Activated CD8-positive, alpha-beta memory T cell treated with anti-CD3 and anti-CD28 coated beads, Interleukin-2, amount 10 ng/mL, durations not matched to agents 7 days and 5 days (primary cell): ENCODE measurements at places on chromosomes 16 and 17.

- H3K4me3 ChIP-seq = no peak overlapping the region
- H3K27me3 ChIP-seq = no peaks in the 10 kb centered on the region
- H3K4me1 ChIP-seq = peaks cover 36% of the 10 kb centered on the region
- DNase-seq = no peak
Observed at GRCh38 chr17:74217037-74217730, 3.8 kb downstream of the TTYH2 start.

GRCh38 chr17:21089933-21090901 lies 36.5 kb upstream of the DHRS7B start:
- H3K27me3 ChIP-seq = no peaks in the 10 kb centered on the region
- no peak for DNase-seq
- H3K36me3 ChIP-seq = no peaks in the 10 kb centered on the region

DNA sequence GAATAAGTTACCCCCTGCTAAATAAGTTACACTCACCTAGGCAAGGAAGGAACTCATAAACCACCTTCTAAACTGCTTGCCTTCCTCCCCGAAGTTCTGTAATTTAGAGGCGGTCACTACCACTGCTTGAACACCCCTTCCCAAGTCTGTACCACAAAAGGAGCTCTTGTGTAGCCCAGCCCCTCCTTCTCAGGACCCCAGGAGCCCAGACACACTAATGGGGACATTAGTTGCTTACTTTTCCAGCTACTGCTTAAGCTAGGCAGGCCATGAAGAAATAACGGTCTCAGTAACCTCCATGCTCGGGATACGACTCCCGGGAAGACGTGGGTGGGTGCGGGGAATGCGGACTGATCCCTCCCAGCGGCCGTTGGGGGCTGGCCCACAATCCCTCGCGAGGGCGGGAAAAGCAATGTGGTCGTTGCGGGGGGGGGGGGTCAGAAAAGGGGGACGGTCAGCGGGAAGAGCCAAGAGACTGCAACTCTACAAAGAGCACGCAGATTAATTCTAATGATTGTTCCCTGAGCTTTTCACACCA lies at the start of gene TEX14:
TEX14 (minus strand) TSS at position 345 of the 538 bp plus-strand sequence. CDS start 40,044 bp downstream, outside the sequence.
- peaks cover 34% of the 10 kb centered on the region for H3K4me1 ChIP-seq
- H3K27me3 ChIP-seq = no peaks in the 10 kb centered on the region
- H3K36me3 ChIP-seq = peaks cover 23% of the 10 kb centered on the region
- DNase-seq = no peak
- peak within 1 kb of the TSS; percentile 99 for H3K4me3 ChIP-seq

DNA sequence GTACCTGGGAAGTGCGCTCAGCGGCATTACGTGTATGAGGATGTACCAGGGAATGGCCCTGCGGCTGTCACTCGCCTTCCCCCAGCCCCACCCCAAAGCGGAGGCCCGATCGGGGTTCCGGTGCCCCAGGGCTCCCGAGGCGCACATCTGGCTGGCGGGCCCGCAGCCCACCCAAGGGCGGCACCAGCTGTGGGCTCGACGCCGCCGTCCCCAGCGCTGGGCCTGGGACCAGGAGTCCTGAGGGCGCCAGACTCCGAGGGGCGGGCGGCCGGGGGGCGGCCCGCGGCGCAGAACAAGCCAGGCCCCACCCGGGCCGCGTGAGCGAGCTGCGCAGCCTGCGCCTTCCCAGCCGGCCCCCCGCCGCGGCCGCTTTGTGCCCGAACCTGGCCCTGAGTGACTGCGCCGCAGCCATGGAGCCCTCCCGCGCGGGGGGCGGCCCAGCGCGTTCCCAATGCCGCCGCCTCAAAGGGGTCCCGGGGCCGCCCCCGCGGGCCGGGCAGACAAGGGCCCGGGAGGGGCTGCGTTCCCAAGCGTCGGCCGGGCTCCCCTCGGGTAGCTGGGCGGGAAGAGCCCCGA lies 17.4 kb downstream of the ZNF423 start:
- DNase-seq = no peak
- no peaks in the 10 kb centered on the region for H3K36me3 ChIP-seq
- no peaks in the 10 kb centered on the region for H3K4me1 ChIP-seq
- no peak overlapping the region for H3K27ac ChIP-seq
- no peak overlapping the region for H3K4me3 ChIP-seq

DNA sequence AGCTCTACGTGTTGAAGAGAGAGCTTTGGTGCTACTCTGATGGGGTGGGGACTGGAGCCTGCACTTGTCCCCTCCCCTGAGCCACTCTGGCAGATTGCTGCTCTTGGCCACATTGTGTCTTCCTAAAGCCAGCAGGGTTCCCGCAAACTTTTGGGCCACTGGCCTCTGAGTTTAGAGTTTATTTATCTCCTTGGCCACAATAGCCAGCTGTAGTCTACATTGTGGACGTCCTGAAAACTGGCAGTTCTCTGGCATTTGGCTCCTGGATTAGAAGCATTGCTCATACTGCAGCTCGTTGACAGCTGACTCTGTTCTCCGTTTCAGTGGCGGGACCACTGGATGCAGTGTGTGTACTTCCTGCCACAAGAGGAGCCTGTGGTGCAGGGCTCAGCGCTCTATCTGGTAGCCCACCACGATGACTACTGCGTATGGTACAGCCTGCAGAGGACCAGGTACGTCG lies 34.6 kb downstream of the PRMT7 start:
- peak; percentile 87 for DNase-seq
- peak overlapping the region; percentile 67 for H3K27ac ChIP-seq
- peak overlapping the region; percentile 17 for H3K4me3 ChIP-seq
- H3K27me3 ChIP-seq = no peaks in the 10 kb centered on the region
- H3K4me1 ChIP-seq = peaks cover 31% of the 10 kb centered on the region

DNA sequence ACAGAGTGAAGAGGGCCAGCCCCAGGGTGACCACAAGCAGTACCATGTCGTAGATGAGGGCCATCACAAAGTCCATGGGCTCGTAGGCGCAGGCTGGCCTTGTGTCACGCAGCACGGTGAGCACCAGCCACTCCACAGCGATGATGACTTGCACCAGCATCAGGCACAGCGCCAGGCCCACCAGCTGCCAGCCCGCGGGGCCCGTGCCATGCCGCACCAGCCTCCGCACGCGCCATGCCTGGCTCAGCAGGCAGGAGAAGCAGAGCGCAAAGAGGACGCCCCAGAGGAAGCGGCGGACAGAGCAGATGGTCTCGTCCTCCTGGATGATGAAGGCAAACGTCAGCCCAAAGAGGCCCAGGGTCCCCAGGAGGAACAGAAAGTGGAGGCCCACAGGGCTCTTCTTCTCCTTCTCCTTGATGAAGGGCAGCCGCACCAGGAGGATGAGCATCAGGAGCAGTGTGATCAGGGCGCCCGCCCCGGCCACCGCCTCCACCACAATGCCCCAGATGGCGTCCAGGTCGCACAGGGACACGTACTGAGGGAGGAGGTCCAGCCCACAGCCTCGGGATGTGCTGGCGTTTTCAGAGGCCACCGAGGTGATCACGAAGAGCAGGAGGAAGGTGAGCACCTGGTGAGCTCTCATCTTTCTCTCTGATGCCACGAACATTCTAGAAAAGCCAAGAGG lies 12.3 kb downstream of the GPRC5B start:
- H3K36me3 ChIP-seq = no peaks in the 10 kb centered on the region
- H3K27me3 ChIP-seq = peaks cover 11% of the 10 kb centered on the region

- no peaks in the 10 kb centered on the region for H3K36me3 ChIP-seq
- no peak overlapping the region for H3K27ac ChIP-seq
- no peak overlapping the region for H3K4me3 ChIP-seq
- no peak for DNase-seq
- peaks cover 2% of the 10 kb centered on the region for H3K27me3 ChIP-seq
Observed at GRCh38 chr16:26391833-26392232, 674.9 kb upstream of the C16orf82 start.

DNA sequence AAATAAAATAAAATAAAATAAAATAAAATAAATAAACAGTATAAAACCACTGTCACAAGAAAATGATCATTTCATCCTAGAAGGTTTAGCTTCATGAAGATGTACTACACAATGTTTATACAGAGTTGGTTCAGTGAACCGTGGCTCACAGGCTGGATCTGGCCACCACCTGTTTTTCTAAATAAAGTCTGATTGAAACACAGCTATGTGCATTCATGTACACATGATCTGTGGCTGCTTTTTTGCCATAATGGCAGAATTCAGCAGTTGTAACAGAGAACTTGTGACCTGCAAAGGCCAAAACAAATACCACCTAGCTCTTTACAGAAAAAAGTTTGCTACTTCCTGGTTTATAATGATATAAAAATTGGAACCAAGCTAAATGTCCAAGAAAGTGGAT lies 12.6 kb upstream of the RPRML start:
- no peaks in the 10 kb centered on the region for H3K4me1 ChIP-seq
- no peak overlapping the region for H3K27ac ChIP-seq
- no peak overlapping the region for H3K4me3 ChIP-seq
- DNase-seq = no peak
- H3K36me3 ChIP-seq = no peaks in the 10 kb centered on the region

GRCh38 chr16:79928142-79928873 lies 327.8 kb upstream of the MAF start:
- DNase-seq = no peak
- H3K4me1 ChIP-seq = no peaks in the 10 kb centered on the region
- H3K27ac ChIP-seq = no peak overlapping the region
- peaks cover 5% of the 10 kb centered on the region for H3K27me3 ChIP-seq
- no peak overlapping the region for H3K4me3 ChIP-seq
- no peaks in the 10 kb centered on the region for H3K36me3 ChIP-seq

DNA sequence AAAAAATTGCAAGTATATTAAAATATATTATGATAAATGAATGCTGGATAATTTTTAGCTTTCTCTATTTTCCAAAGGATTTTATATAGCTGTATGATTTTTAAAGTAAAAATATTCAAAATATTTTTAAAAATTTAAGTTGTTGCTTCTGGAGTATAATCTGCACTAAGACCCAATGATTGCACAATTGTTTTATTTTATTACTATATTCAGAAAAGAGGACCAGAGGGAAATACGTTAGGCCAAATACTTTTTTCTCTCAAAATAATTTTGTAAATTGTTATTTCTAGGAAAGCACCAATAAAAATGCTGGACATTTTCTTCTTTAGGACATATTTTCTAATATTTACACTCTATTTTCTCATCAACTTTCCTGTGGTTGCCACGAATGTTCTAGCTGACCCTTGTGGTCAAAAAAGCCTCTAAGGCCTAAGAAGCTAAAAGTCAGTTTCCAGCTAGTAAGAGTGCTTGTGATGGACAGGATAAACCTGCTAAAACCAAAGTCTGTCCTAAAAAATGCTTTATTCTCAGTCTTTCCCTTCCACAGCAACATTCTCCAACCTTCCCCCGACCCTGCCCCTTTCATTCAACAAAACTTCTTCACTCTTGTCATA lies 31.2 kb downstream of the MMD start:
- no peak for DNase-seq
- peaks cover 13% of the 10 kb centered on the region for H3K36me3 ChIP-seq
- no peak overlapping the region for H3K4me3 ChIP-seq
- no peaks in the 10 kb centered on the region for H3K27me3 ChIP-seq
- H3K4me1 ChIP-seq = no peaks in the 10 kb centered on the region

GRCh38 chr17:39603304-39604016 lies 4.3 kb downstream of the NEUROD2 start:
- peaks cover 85% of the 10 kb centered on the region for H3K27me3 ChIP-seq
- no peaks in the 10 kb centered on the region for H3K36me3 ChIP-seq

- DNase-seq = no peak
- peak overlapping the region; percentile 83 for H3K4me3 ChIP-seq
- peak overlapping the region; percentile 98 for H3K27ac ChIP-seq
- H3K4me1 ChIP-seq = peaks cover 57% of the 10 kb centered on the region
- no peaks in the 10 kb centered on the region for H3K27me3 ChIP-seq
- peaks cover 24% of the 10 kb centered on the region for H3K36me3 ChIP-seq
Observed at GRCh38 chr17:7011942-7012254, 526 bp upstream of the RNASEK start.

- DNase-seq = no peak
- H3K4me3 ChIP-seq = no peak overlapping the region
- no peaks in the 10 kb centered on the region for H3K36me3 ChIP-seq
- H3K4me1 ChIP-seq = no peaks in the 10 kb centered on the region
Observed at GRCh38 chr16:84916178-84916577, 95.2 kb downstream of the ZDHHC7 start.

GRCh38 chr16:11350921-11351335 lies 5.7 kb downstream of the RMI2 start:
- peaks cover 47% of the 10 kb centered on the region for H3K36me3 ChIP-seq
- H3K27ac ChIP-seq = no peak overlapping the region
- H3K4me3 ChIP-seq = no peak overlapping the region
- DNase-seq = no peak
- H3K4me1 ChIP-seq = peaks cover 65% of the 10 kb centered on the region
